NCI-H510A treated with DMSO at 0.1 percent for 48 hours (cell line): ENCODE measurements at places on chromosomes 3 and 15.

- DNase-seq: no peak
Observed at GRCh38 chr3:46706771-46707582, 5.8 kb downstream of the TMIE start.

- DNase-seq: no peak
Observed at GRCh38 chr3:183475016-183475763, 46.8 kb upstream of the MCF2L2 start.

DNA sequence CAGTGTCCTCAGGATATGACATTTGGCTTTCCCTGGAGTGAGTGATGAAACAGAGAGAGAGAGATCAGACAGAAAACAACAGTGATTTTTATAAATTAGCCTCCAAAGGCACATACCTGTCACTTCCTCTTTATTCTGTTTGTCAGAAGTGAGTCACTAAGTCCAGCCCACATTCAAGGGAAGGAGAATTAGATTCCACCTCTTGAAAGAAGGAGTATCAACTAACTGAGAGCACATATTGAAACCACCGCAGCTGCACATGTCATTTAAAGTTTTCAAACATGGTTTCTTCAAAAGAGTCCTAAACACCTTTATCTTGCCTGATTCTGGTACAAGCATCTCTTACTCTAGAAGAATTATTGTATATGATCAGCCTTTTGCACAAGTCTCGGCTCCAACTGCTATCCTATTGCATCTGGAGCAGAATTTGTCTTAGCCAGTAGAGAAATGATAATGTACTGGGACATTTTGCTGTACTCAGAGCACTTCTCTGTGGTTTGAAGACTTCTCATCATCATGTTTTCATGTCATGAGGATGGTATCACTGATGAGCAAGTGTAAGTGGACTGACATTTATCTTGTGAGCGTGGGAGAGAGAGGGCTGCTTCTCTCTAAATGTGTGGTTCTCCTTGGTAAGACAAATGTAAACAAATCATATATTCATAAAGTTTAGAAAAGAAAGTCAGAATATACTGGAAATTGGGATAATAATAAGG, 338.9 kb upstream of the CFAP20DC start:
- DNase-seq: no peak

DNA sequence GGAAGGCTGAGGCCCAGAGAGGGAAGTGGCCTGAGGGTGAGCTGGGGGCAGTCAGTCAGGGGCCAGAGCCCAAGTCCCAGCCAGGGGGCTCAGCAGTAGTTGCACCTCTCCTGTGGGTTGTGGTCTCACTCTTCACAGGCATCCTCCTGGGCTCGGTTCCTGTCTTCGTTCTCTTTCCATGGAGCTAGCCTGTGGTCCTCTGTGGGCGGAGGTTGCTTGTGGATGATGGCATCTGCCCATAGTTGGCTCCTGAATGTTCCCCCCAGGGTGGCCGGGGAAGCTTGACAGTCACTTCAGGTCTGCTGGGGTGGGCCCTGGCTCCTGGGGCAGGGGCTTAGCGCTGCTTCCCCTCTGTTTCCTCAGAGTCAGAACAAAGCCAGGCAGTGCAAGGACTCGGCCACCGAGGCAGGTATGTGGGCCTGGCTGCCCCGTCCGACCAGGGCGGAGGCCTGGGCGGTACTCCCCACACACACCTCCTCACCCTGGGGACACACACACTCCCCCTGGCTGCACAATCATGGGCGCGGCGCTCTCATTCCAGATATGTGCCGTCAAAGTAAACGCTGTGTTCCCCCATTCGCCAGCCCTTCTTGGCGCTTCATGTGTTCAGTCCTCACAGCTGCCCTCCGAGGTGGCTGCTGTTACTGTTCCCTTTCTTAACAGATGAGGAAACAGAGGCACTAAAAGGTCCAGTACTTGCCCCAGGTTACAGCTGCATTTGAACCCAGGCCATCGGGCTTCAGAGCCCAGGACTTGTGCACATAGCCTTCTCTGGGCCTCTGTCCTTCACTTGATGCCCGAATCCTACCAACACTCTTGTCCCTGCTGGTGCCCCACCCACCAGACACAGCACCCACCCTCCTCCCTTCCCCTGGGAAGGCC, 34.5 kb downstream of the PSTPIP1 start:
- no peak for DNase-seq

GRCh38 chr3:5301651-5302297, 114.3 kb downstream of the EDEM1 start:
- DNase-seq: no peak

- no peak for DNase-seq
Observed at GRCh38 chr15:55796321-55796965, 53.5 kb upstream of the PRTG start.

- DNase-seq: no peak
Observed at GRCh38 chr3:112364291-112364690, 31.3 kb downstream of the CD200 start.

GRCh38 chr15:88284318-88284998, 27.9 kb upstream of the NTRK3 start:
- no peak for DNase-seq

- no peak for DNase-seq
Observed at GRCh38 chr3:104564045-104564643, 802.6 kb upstream of the ALCAM start.

GRCh38 chr3:144314946-144315345, 343.3 kb downstream of the DIPK2A start:
- no peak for DNase-seq

DNA sequence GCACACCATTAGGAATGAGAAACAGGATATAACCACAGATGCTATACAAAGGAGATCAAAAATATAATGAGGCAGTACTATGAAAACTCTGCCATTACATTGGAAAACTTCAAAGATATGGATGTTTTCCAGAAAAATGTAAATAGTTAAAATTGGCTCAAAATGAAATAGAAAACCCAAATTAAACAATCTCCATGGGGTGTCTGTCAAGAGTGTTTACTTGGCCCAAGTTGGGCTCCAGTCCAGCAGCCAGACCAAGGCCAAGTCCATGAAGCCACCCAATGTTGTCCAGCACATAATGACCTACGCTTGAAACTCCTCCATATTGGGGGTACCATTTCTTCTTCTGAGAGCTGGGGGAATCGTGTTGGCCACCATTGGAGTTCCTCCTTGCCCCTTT, 37.1 kb downstream of the CTXND1 start:
- no peak for DNase-seq

DNA sequence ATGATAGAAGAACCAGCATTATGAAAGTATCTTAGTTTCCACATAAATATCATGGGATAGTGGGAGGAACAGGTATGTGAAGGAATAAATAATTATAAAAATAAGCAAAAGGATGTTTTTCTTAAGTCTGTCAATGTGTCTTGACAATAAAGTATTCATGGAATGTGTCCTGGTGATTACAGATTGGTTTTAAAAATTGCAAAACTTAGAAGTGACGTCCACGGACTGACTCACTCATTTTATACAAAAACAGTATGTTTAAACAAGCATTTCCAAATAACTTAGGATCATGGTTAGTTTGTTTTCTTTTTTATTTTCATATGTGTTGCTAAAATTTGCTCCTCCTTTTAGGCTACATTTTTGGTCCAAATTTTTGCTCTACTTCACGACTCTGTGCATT, 687.0 kb upstream of the NECTIN3 start:
- no peak for DNase-seq

GRCh38 chr15:63277893-63278456, 570 bp downstream of the APH1B start:
- DNase-seq: peak; percentile 31

DNA sequence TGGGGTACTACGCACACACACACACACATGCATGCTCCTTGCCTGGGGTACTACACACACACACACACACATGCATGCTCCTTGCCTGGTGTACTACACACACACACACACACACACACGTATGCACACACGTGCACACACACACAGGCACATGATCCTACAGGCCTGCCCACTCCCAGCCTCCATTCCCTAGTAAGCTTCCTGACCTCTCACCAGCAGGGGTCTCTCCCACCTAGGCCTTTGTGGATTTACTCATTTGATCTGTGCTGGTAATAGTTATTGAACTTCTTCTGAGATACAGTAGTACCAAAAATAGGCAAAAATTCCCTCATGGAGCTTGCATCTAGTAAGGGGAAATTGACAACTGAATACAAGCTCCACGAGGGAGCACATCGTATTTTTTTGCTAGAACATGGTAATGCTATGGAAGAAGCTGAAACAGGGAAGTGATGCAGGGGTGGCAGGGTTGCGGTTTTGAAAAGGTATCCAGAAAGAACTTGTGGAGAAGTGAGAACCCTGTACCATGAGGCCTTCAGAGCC, 19.1 kb downstream of the TTC21A start:
- DNase-seq: peak; percentile 13

GRCh38 chr3:134650431-134651346, at the start of gene KY:
Gene KY (minus strand): TSS chr3:134651022. CDS start chr3:134650960, 62 bp downstream.
- peak; percentile 32 for DNase-seq
